Midbrain (tissue), 1 donor: ENCODE measurements at places on chromosomes 5 and 9.

GRCh38 chr5:22842574-22842973 is 10.6 kb downstream of the CDH12 start:
- no peak for DNase-seq

- no peak for DNase-seq
Observed at GRCh38 chr5:76174101-76174500, 90.9 kb downstream of the SV2C start.

DNA sequence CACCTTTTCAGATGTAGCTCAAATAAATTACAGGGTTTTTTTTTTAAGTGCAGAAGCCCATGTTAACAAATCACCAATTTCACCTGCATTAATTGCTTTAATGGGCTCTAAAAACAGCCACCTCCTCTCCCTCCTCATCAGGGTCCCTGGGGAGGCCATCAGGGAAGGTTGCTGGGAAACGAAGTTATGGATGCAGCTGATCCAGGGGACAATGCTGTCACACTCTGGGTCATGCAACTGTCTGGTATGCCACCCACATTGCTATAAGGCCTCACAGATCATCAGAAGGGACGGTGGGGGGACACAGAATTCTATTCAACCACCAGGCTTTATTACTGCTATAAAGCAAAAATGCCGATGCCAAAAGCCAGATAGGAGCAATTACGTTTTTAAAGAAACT is 9.3 kb downstream of the WHRN start:
- no peak for DNase-seq

GRCh38 chr9:21994556-21995005 is at the start of gene CDKN2B-AS1:
TSS of gene CDKN2B-AS1 (plus strand) at chr9:21994791.
- DNase-seq: peak; percentile 20

DNA sequence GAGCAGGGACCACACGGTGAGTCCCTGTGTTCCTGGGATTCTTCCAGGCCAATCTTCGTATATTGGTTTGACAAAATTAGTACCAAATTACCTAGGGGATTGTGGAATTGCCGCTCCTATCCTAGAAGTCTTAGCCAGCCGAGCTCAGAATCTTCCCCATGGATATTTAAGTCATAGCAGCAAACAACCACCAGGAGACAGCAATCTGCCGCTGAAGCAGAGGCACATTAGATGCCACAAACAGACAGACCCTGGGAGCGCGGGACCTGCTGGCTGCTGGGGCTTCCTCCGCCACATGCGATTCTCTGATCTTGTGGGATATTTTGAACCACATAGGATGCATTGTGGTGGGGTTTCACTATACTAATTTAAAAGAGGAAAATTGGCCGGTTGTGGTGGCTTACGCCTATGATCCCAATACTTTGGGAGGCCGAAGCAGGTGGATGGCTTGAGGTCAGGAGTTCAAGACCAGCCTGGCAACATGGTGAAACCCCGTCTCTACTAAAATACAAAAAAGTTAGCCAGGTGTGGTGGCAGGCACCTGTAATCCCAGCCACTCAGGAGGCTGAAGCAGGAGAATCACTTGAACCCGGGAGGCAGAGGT is 31.7 kb upstream of the ZBTB43 start:
- no peak for DNase-seq

- DNase-seq: no peak
Observed at GRCh38 chr5:85512896-85513295, 1104.8 kb upstream of the COX7C start.

DNA sequence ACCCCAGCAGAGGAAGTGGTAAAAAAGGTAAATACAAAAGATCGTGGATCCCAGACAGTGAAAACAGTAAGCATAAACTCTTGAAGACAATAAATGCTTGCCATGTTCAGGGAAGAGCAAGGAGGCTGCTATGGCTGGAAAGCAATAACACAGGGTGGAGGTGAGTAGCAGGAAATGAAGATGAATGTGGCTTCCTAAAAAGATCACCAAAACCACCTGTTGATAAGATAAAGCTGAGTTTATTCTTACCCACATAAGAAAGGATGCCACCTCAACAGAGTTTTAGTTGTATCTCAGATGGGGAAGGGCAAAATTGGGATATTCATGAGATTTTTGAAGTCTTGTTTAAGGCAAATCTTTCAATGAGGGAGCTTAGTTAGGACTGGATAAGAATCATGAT is 273.3 kb downstream of the MSX2 start:
- no peak for DNase-seq

DNA sequence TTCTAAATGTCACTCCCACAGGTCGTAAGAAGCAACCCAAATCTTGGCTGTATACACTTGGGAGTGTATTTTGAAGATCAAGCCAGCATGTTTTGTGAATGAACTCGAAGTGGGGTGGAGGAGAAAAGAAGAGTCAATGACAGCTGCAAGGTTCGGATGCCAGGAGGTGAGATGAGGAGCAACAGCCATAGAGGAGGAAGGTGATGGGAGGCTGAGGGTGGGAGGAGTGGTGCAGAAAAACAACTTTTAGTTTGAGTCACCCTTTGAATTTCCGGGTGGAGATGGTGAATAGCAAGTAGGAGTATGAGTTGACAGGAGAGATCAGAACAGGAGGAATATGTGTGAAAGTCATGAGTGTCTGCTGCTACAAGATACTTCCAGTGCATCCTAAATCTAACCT is 153.6 kb downstream of the DIRAS2 start:
- no peak for DNase-seq

GRCh38 chr5:174311531-174312269 is 266.2 kb downstream of the NSG2 start:
- DNase-seq: peak; percentile 74

GRCh38 chr5:116273448-116274242 is 188.8 kb downstream of the COMMD10 start:
- DNase-seq: no peak

GRCh38 chr9:86700629-86701028 is 246.7 kb downstream of the GAS1 start:
- DNase-seq: peak; percentile 5

DNA sequence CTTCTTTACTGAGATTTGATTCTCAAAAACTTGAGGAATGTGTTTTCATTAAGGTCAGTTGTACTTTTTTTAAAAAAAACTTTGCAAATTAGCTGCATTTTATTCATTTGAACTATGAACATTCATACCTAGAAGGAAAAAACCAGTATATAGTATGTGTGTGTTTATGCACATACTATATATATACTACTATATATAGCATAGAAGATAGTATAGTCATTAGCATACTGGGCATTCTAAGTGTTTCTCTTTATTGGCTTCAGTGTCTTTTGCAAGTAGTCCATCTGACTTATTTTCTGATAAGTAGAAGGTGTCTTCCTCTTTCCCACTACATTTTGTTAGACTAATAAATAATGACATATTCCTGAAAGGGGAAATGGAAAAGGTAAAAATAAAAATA is 33.0 kb downstream of the ELOVL7 start:
- DNase-seq: no peak

GRCh38 chr5:113692891-113693457 is 179.5 kb downstream of the YTHDC2 start:
- DNase-seq: no peak

- DNase-seq: no peak
Observed at GRCh38 chr9:550333-550732, 291.2 kb upstream of the DMRT1 start.

- no peak for DNase-seq
Observed at GRCh38 chr5:60810438-60811085, 33.5 kb downstream of the ELOVL7 start.

DNA sequence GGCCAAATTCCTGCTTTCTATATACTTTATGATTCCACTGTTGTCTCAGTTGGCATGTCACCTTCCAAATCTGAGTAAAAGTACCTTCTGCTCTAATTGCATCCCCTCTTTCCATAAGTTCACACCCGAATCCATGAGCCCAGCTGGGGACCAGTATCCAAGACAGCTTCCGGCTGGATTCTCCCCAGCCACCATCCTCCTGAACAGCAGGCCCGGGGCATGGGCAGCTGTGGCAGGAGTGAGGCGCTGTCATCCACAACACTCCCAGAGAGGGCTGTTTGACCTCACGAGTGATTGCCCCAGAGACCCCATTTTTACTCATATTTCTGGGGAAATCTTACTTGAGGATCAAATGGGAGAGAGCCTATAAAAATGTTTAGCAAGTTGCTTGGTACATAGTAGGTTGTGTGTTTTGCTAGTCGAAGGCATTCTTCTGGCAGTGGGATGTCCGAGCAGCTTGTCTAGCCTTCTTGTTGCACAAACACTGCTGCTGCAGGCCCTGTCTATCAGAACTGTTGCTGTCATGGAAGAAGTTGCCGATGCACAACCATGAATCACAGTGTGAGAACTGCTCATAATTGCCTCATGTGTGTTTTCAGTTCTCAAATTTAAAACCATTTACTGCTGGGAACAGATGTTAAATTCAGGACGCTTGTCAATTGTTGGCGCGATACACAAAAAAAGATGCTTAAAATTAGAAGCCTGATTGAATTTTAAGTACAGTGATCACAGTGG is 93.8 kb downstream of the HSPA4 start:
- no peak for DNase-seq

GRCh38 chr9:35257986-35258659 is 96.3 kb downstream of the UNC13B start:
- DNase-seq: no peak

DNA sequence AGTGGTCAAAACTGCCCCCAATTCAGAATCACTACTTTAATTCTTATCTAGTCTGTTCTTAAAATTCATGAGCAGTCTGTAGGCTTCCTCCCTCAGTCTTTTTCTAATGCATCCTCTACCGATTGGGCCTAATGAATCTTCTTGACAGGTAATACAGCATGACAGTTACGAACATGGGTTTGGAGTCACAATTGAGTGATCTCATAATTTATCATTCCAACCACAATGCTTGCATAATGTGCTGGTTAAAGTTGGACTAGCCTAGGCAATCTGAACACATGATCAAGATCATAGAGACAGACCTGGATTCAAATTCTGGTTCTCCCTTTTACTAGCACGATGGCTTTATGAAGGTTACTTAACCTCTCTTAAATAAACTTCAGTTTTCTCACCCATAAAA is 33.1 kb upstream of the SETD9 start:
- DNase-seq: no peak

GRCh38 chr9:123337971-123338370 is 18.0 kb upstream of the CRB2 start:
- DNase-seq: no peak

DNA sequence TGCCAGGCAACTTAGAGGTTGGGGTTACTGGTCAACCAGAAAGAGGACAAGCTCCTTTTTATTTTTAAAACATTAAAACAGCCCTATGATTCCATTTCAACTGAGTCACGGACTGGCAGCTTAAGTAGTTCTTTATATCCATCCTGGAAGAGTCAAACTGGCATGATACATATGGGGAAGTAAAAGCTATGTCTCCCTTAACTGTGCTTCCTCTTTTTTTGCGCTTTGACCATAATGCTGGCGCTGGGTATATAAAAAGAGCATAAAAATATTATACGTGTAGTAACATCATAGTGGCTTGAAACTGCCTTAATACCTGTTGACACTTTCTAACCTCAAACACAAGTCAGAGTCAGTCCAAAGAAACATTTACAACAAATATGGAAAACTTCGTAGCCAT is 274.4 kb downstream of the CSNK1G3 start:
- no peak for DNase-seq

DNA sequence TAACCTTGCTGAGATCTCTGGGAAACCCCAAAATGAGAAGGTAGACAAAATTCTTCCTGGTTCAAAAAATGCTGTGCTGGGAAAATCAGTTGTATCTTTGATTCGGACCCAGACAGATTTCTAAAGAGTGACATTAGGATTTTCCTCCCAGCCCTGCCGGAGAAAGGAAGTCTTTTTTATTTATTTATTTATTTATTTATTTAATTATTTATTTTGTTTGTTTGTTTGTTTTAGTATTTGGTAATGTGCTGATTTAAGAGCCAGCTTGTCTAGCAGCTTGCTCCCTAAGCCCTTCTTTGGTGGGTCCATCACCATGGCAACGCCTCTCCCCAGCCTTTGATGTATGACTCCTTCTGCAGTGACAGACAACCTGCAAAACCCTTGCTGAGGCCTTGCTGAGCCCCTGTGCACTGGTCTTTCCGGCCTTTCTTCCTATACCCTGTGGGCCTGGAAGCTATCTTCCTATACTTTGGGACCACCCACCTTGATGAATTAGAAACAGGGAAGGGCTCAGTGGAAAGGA is 60.6 kb upstream of the AFAP1L1 start:
- no peak for DNase-seq

DNA sequence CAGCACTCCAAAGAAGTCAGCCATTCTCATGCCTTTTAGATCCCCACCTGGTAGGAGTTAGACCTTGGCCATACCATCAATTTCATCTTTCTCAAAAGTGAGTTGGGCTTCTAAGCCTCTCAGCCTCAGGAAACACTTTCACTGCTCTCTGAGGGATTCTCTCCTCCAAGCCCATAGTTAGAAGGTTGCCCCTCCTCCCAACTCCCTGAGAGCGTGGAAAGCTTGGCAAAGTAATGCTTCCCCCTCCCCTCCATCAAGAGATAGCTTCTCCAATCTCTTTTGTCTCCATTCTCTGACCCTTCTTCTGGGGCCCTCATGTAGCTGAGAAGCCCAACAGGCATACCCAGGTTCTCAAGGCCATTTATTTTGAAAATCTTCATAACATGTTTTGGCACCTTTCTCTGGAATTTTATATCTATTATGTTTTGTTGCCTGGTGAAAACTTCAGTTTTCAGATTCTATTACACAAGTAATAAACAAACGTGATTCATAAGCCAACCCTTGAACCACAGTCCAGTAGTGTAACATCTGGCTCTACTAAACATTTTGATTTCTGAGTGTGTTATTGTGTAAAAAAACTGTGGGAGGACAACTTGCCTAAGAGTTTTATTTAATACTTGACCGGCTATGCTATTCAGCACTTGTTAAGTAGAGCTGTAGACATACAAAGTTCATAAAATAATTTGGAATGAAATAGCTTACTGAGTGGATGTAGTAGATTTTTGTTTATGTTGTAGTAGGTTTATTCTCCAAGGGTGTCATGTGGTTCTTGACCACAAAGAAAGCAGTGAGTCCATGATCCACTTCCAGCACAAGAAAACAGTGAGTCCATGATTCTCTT is 17.1 kb downstream of the LVRN start:
- no peak for DNase-seq

- DNase-seq: no peak
Observed at GRCh38 chr9:110351009-110351467, 13.4 kb upstream of the TXNDC8 start.

DNA sequence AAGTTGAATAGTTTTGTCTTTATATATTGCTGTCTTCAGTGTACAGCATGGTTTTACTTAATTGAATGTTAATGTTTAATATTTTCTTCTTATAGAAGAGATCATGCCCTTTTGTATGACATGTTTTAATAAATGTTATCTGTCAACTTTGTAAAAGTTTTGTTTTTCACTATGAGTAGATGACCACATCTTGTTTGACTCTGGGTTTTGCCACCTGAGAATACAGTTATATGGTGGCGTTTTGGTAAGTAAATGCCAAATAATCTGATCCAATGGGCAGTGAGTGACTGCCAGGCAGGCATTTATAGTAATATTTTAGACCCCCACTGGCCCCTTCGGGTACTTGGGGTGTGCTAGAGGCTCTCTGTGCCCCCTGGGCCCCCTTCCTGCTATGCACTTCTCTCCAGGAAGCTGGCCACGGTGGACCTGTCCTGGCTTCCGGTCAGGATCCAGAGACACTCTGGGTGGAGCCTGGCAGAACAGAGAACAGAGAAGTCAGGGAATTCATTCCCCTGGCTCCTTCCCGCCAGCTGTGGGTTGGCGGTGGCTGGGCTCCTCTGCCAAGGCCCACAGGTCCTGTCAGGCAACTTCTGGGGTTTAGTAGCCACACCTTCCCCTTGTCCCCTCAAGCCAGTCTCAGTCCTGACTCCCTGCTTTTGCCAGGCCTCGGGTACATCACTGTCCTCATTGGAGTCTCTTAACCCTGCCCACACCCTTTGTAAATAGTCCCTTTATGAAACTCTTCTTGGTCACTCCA is 22.2 kb upstream of the ZBTB34 start:
- DNase-seq: no peak
